Panc1 (cell line): ENCODE measurements at places on chromosomes 4 and X.

DNA sequence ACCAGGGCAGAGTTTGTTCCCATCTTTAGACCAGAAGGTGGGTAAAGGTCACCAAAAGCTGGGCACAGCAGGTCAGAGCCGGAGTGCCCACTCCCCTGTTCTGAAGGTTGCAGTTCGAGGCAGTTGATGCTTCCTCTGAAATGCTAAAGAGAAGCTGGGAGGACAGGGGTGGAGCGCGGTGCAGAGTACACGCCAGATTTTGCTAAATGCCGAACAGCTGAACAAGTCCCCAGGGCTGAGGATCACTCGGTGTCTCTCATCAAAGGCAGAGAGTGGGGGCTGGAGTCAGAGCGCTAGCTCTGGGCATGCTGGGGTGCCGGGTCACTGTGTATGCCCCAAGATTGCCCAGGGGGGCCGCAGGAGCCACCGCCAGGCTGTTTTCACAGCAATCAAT lies 197.0 kb downstream of the BCOR start:
- no peak for DNase-seq

DNA sequence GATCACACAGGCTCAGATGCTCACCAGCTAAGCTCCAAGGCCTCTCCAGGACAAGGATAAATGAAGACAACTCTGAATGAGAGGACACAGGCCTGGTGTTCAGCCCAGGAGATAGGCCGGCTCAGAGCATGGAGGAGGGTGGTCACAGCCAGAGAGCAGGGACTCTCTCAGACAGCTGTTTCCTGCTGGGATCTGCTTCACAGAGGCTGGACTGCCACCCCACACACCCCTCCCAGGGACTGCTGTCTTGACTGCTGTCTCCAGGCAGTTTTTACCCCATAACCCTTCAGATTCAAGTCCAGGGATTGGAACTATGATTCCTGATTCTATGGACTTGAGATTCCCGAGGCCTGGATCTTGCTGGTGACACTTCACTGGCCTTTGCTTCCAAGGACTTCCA lies 89.0 kb downstream of the SMIM20 start:
- DNase-seq: no peak

- DNase-seq: no peak
Measured at GRCh38 chrX:40912166-40912565, 173.1 kb upstream of the USP9X start.

DNA sequence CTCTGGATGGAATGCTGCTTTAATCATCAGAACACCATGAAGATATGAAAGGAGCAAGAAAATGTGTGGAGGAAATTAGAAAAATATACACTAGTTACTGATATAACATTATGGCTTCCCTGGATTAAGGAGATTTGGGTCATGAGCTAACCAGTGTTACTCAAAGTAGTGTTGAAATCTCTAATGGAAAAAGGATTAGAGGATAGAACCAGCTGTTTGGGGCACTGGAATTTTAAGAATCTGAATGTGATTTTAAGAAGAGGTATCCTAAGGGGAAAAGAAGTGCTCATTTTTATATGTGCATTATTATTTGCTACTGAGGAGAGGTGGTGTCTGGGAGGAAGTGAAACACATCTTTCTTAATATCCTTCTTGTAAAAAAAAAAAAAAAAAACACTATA lies 164.1 kb upstream of the PPARGC1A start:
- no peak for DNase-seq

GRCh38 chr4:186148336-186148975 lies 42.9 kb upstream of the CYP4V2 start:
- no peak for DNase-seq

- no peak for DNase-seq
Measured at GRCh38 chr4:94757192-94758140, at the start of gene BMPR1B. Gene BMPR1B (plus strand): TSS chr4:94757955. CDS start chr4:95104425, 346,470 bp downstream.

GRCh38 chrX:124275182-124275894 lies 57.1 kb upstream of the TEX13D start:
- no peak for DNase-seq

- DNase-seq: no peak
Measured at GRCh38 chr4:124499261-124499660, 213.3 kb downstream of the ANKRD50 start.

- no peak for DNase-seq
Measured at GRCh38 chr4:8276358-8277240, 7.0 kb downstream of the HTRA3 start.

DNA sequence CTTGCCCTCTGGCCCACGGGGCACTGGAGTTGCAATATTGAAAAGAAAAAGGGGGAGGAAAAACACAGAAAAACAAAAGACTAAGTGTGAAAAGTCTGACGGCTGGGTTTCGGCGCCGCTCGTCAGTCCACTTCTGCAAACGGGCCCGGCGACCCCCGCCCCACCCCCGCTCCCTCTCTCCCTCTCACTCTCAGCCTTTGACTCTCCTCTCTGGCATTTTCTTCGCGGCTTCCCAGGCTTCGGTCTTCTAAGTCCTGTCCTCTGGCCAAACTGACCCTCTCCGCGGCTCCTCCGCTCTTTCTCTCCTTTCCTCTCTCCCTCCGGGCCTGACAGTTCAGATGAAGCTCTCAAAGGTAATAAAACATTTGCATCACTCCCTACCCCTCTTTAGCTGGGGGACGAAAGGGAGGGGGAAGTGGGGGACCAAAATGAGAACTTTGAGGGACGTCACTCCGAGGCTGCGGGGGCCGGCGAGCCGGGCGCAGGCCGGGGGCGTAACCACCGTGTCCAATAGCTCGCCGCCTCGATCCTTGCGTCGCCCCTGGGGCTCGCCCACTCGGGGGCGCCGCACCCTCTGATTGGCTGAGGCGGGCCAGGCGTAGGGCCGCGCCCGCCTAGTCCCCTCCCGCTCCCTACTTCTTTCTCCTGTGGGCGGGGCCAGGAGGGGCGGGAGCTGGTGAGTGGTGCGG lies at the start of gene NKX6-1:
Gene NKX6-1 (minus strand): TSS at position 358 of the 689 bp plus-strand sequence. CDS start 1,064 bp downstream, outside the sequence.
- peak; percentile 25 for DNase-seq

DNA sequence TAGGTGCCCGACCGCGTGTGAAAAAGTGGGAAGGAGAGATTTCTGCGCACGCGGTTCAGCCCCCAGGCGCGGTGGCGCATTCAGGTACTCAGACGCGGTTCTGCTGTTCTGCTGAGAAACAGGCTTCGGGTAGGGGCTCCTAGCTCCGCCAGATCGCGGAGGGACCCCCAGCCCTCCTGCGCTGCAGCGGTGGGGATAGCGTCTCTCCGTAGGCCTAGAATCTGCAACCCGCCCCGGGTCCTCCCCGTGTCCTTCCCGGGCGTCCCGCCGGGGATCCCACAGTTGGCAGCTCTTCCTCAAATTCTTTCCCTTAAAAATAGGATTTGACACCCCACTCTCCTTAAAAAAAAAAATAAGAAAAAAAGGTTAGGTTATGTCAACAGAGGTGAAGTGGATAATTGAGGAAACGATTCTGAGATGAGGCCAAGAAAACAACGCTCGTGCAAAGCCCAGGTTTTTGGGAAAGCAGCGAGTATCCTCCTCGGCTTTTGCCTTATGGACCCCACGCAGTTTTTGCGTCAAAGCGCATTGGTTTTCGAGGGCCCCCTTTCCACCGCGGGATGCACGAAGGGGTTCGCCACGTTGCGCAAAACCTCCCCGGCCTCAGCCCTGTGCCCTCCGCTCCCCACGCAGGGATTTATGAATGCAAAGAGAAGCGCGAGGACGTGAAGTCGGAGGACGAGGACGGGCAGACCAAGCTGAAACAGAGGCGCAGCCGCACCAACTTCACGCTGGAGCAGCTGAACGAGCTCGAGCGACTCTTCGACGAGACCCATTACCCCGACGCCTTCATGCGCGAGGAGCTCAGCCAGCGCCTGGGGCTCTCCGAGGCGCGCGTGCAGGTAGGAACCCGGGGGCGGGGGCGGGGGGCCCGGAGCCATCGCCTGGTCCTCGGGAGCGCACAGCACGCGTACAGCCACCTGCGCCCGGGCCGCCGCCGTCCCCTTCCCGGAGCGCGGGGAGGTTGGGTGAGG lies 3.7 kb downstream of the SHOX start:
- no peak for DNase-seq

DNA sequence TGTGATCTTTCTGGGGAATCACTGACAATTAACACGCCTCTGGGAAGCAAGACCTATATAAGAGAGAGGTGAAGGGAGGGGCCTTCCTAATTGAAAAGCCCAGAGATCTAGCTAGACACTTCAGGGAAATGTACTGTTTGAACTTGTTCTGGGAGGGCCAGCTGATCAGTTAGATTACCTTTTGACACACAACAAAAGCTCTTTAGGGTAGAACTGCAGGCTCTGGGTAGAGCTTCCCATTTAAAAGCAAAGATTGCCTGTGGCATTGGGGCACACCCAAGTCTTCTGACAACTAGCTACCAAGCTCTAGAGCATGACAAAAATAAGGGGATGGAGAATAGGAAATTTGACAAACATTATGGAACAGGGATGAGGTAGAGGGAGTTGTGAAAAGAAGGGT lies 26.3 kb downstream of the AREG start:
- DNase-seq: no peak
